ENCODE measurements at places on chromosomes 7 and 10. TPM values are rescaled to one million over a fixed set of nuclear protein-coding genes. Genes with fewer than 3 reads are reported as not detected.

Gene CACNB2
- total RNA-seq, result 0.07 TPM

Gene GNAI1
- 16.9 TPM for total RNA-seq

Gene C10orf143
- total RNA-seq, result 0.29 TPM

Gene CDK14
- 8.2 TPM for total RNA-seq

GRCh38 chr7:149818536-149818840, 19.7 kb upstream of the ZNF862 start:
- no peaks in the 10 kb centered on the region for H3K36me3 ChIP-seq
- H3K4me3 ChIP-seq, result no peak overlapping the region

DNA sequence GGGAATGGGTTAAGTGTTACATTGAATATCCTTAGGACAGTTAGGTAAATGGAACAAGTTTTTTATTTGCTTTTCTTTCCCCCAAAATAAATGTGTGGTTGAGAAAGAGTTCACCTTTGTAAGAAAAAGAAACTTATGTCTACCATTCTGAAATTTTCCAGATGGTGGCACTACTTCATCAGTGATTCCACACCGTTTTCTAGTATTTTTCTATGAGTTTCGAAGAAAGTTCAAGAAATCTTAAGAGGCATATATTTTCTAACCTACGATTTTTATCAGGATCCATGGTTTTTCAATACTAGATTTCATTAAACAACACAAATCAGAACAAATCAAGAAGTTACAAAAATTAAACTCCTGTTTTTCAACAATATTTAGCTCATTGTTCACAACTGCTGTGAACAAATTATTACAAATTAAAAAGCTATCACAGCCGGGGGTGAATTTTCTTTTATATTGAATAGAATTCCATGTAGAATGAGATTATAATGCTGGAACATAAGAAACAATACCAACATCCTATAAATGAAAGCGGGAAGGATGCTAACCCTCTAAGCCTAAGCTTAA, 163.1 kb upstream of the NPVF start:
- H3K27me3 ChIP-seq, result peaks cover 64% of the 10 kb centered on the region
- peak; percentile 30 for DNase-seq
- no peak overlapping the region for H3K4me3 ChIP-seq
- H3K36me3 ChIP-seq, result no peaks in the 10 kb centered on the region
- H3K4me1 ChIP-seq, result no peaks in the 10 kb centered on the region

DNA sequence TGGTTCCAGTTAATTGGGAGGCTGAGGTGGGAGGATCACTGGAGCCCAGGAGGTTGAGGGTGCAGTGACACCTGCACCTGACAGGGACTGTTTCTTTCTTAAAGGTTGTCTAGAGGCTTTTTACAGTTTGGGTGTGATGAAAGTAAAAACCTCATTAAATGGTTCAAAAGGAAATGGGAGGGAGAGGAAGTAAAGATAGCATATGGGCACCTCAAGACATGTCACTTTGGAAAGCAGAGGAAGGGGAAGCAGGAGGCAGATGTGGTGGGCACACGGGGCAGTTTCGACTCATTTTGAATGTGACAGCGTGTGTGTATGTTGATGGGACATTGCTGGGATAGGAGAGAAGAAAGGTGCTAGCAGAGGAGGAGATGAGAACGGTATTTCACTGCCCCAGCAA, 203.1 kb downstream of the MLLT10 start:
- H3K4me1 ChIP-seq, result peaks cover 9% of the 10 kb centered on the region
- no peak overlapping the region for H3K27ac ChIP-seq
- no peak for DNase-seq

GRCh38 chr10:14566498-14566897, 208.2 kb downstream of the FAM107B start:
- peaks cover 6% of the 10 kb centered on the region for H3K4me1 ChIP-seq
- no peak for DNase-seq
- peaks cover 16% of the 10 kb centered on the region for H3K36me3 ChIP-seq
- H3K27me3 ChIP-seq, result no peaks in the 10 kb centered on the region
- no peak overlapping the region for H3K27ac ChIP-seq
- no peak overlapping the region for H3K4me3 ChIP-seq

Data from PC-3 (cell line).